Activated CD8-positive, alpha-beta memory T cell treated with anti-CD3 and anti-CD28 coated beads for 36 hours (primary cell): ENCODE measurements at places on chromosomes 16 and 17. TPM values are rescaled to one million over a fixed set of nuclear protein-coding genes. Genes with fewer than 3 reads are reported as not detected.

The GNAO1 gene
- total RNA-seq: 4.9 TPM

The ST6GALNAC2 gene
- not detected for total RNA-seq

The KRTAP4-1 gene
- not detected for total RNA-seq

The HEATR9 gene
- 1.5 TPM for total RNA-seq

The IRX6 gene
- not detected for total RNA-seq

The EME1 gene
- total RNA-seq: 30.4 TPM

The SBK1 gene
- 2.7 TPM for total RNA-seq

The NXPH3 gene
- 0.17 TPM for total RNA-seq

The UMOD gene
- not detected for total RNA-seq

The UBALD1 gene
- 21.0 TPM for total RNA-seq
